ENCODE measurements at places on chromosomes 6 and 20.

GRCh38 chr6:87922196-87922946 lies 125.3 kb upstream of the SPACA1 start:
- no peak for DNase-seq

- no peak for DNase-seq
Measured at GRCh38 chr6:84691978-84692623, 72.3 kb downstream of the TBX18 start.

DNA sequence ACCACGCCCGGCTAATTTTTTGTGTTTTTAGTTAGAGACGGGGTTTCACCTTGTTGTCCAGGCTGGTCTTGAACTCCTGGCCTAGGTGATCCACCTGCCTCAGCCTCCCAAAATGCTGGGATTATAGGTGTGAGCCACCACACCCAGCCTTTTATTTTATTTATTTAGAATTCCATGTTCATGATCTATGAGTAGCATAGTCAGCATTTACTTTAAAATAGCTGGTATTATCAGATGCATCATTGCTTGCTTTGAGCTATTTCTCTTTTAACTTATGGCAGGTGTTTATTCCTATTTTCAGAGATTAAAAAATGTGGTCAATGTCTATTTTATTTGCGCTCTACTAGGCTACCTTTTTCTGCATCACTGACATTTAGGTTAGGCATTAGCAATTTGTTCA lies 152.0 kb downstream of the UTRN start:
- no peak for DNase-seq

DNA sequence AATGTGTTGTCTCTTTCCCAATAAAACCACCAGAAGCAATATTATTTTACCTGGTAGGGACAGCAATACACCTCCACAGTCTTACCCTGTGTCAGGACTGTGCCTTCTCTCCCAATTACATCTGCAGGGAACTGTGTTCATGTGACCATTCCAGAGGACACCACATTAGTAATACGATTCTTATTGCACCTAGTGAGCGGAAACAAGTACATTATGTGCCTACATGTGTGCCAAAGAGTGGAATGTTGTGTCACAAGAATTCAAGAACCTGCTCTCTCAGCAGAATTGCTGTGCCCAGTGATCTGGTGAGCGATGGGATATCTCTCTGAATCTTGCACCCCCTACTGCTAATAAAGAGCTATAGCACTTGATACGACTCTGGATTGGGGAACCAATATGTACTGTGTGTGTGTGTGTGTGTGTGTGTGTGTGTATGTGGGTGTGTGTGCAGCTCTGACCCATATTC lies 57.4 kb upstream of the FOXC1 start:
- DNase-seq, result no peak

DNA sequence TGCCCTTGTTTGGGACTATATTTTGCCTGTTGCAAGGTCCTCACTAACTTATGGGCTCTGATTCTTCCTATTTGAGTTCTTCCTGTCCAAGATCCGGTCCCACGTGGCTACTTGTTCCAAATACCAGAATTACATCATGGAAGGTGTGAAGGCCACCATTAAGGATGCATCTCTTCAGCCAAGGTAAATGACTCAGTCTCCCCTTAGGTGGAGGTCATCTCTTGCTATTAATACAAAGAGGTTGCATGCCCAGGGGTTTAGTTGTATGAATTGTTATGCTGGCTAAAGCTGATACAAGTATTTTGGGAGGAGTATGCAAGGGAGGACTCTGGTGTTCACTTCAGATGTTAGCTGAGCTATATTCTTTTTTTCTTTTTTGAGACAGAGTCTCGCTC lies 9.1 kb downstream of the RNF114 start:
- DNase-seq, result no peak
